ENCODE measurements at places on chromosomes 7 and 10.

- DNase-seq = no peak
Observed at GRCh38 chr10:95845411-95845810, 62.4 kb upstream of the CC2D2B start.

- no peak for DNase-seq
Observed at GRCh38 chr7:3578399-3578798, 277.3 kb downstream of the SDK1 start.

- DNase-seq = no peak
Observed at GRCh38 chr10:73506491-73506890, 10.7 kb upstream of the PPP3CB start.

GRCh38 chr10:72133517-72133916, 45.2 kb upstream of the SPOCK2 start:
- no peak for DNase-seq

GRCh38 chr7:17984288-17984687, 43.4 kb downstream of the PRPS1L1 start:
- DNase-seq = no peak

DNA sequence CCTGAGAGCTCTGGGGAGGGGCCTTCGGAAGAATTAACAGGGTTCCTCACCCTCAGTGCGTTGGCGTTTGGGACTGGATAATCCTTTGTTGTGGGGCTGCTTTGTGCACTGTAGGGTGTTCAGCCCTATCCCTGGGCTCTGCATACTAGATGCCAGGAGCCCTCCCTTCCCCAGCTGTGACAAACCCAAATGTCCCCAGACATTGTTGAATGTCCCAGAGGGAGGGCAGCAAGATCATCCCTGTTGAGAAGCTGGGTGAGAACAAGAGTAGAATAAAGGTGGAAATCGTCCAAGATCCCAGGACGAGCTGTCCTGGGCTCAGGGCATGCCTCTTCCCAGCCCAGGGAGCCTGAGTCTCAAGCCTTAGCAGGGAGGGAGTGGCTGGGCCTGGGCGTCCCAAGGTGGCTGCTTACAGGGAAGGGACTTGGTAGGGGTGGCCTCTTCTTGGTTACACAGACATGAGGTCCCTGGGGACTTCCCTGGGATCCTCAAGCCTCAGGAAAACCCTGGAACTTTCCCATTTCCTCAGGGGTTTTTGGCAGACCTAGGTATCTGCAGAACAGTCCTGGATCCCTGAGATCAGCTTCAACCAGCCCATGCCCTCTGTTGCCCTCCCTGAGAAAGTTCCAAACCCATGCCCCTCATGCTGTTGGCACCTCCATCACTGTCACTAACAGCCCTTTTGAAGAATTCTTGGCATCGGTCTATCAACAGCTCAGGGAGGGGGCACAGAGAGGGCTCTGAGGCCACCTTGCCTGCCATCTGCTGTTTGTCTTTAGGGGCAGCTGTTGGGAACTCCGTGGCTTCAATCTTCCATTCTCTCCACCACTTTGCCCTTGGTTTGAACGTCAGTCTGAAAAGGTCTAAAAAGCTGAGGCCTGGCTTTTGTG, 53.7 kb downstream of the GOLGA7B start:
- DNase-seq = no peak

DNA sequence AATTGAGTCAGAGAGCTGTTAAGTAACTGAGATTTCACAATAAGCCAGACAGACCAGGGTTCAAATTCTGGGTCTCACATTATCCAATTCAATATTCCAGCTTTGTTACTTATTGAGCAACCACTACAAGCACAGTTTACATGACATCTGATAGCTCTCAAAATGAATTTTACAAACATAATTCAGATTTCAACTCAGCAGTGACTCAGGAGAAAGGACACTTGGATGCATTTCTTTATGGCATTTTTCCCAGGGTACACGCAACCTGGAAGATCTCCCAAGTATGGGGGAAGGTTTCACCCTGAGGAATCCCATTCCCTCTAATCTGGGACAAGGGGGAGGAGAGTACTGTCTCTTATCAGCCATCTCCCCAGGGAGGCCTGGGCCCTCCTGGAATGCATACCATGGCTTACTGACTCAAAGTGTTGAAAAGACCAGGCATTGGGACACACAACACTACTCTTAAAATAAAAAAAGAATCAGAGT, 102.4 kb downstream of the CFTR start:
- no peak for DNase-seq

DNA sequence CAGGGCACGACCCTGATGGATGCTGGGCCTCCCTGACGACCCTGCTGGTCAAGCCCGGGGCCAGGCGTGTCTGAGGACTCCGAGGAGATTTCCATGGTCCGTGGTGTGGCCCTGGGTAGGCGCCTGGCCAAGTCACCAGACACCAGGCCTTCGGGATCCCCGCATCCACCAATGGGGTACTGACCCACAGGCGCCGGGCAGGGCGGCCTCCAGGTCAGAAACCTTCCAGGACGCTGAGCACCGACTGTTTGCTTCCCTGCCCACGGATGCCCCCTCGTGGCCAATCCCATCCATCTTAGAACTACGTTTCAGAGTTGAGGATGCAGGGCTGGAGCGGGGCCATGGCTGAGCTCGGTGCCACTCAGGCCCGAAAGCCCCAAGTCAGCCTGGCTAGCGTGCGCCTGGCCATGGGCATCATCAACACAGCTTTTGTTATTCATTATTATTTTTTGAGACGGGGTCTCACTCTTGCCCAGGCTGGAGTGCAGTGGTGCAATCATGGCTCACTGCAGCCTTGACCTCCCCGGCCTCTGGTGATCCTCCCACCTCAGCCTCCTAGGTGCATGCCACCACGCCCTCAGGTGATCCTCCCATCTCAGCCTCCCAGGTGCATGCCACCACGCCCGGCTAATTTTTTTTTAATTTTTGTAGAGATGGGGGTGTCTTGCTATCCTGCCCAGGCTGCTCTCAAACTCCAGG, 7.1 kb upstream of the AMZ1 start:
- DNase-seq = no peak

DNA sequence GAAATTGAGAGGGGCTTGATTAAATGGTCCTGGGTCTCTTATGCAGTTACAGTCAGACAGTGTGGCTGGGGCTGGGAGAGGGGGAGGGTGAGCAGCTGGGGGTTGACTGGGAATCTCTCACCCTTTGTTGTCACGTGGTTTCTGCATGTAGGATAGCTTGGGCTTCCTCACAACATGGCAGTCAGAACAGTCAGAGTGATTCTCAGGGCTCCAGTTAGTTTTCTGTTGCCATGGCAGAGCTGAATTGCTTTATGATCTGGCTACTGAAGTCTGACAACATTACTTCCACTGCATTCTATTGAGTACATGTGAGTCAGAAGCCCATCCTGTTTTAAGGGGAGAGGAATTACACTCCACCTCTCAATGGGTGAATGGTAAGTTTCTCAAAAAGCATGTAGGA, 102.7 kb downstream of the WDR11 start:
- DNase-seq = no peak

DNA sequence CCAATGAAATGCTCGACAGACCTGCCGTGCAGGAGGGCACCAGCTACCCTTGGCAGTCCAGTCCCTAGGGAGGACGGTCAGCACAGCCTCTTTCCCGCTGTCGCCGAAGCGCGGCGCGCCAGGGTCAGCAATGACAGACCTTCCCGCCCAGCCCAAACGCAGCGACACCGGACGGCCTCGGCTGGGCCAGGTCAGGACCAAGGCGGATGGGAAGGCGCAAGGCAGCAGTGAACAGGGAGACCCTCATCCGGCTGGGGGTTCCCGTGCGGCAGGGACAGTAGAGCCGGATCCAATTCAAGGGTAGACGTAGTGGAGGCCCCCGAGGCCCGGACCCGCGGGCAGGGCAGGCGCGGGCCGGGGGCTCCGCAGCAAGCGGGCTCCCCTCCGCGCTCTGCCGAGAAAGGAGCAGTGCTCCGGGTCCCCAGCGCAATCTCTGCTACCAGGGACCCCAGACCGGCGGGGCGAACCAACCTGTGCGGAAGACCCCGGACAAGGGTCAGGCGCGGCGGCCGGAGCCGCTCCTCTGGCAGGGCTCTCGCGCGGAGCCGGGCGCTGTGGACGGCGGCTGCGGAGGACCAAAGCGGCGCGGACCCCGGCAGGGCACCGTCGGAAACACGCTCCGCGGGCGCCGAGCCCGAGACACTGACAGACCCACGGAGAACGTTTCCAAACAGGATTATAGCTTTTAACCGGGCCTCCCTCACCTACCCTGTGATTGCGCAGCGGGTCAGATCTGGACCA, at the start of gene SEC31B:
Gene SEC31B (minus strand): TSS at position 551 of the 741 bp plus-strand sequence. CDS start 2,909 bp downstream, outside the sequence.
- no peak for DNase-seq

DNA sequence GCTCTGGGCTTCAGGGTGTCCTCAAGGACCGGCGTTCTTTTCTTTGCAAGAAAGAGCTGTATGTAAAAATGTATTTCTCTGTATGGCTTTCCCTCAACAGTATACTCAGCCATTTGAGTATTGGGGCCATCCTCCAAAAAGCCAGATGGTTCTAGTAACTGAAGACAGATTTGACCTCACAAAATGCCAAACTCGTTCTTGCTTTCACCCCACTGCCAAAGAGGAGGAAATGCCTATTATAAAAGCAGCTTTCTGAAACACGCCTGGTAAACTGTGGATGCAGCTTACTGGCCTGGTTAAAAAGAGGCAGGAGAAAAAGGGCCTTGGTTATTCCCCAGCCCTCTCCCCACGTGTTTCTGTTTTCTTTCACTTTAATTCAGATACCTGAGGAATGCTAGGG, 7.7 kb upstream of the HTR5A start:
- DNase-seq = no peak

DNA sequence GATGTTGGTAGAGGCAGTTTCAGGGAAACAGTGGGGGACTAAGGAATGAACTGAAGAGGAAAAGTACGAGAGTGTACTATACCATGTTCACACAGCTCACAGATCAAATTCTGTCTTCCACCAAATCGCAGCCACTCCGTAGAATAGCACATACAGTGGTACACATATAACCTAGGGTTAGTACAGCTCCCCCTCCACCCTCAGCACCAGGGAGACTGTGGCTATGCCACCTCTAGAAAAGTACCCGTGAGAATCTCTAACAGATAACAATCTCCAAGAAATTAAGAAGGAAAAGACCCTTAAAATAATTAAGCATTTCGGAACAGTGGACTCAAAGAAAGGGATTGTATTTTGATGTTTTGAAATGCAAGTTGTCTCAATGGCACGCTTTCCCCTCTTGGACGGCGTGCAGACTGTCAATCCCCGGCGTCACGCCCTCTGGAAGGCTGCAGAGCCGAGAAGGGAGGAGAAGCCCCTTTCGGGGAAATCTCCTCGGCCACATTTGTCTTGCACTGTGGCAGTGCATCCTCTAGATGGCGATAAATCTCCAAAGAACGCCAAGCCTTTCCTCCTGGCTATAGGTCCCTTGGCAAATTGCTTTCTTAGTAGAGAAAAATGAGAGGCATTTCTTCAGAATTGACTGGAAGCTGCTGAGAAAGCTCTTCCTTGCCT, 345.0 kb downstream of the REEP3 start:
- DNase-seq = peak; percentile 8

DNA sequence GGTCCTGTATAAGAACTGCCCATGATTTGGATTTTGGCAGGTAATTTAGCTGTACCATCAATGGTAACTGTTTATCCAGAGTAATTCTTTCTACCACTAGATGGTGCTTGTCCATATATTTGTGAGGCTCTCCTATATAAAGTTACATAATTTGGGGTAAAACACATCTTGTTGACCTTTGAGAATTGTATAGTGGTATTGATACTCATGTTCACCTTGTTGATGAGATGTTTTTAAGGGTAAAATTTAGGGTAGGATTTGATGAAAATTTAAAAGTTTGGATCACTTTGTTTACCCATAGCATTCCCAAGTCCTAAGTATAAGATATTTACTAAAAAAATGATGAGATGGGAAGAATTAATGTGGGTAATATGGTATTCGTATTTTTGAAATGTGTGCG, 31.6 kb downstream of the ST7 start:
- peak; percentile 38 for DNase-seq

- DNase-seq = no peak
Observed at GRCh38 chr7:94417306-94417705, 22.6 kb downstream of the COL1A2 start.

Data from central memory CD4-positive, alpha-beta T cell (primary cell).